Liver (tissue), 10 donors: ENCODE measurements at places on chromosomes 13 and 19. TPM values are rescaled to one million over a fixed set of nuclear protein-coding genes. Genes with fewer than 3 reads are reported as not detected.

DNA sequence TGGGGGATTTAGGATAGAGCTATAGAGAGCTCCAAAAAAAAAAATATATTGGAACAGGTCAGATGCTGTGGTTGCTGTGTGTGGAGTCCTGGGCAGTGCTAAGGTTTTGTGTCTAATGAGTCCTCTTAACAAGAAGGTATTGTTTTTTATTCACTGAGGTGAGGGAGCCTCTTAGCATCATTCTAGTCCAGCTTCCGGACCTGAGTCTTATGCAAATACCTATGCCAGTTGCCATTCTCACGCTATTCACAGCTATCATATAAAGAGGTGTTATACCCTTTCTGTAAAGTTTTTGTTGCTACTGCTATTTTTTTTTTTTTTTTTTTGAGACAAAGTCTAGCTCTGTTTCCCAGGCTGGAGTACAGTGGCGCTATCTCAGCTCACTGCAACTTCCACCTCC, 1.4 kb downstream of the NLRP2 start:
- H3K36me3 ChIP-seq, result no peaks in the 10 kb centered on the region
- no peak overlapping the region for H3K27ac ChIP-seq
- no peaks in the 10 kb centered on the region for H3K27me3 ChIP-seq
- no peak overlapping the region for H3K4me3 ChIP-seq

ACP7 gene
- total RNA-seq, result not detected

DNA sequence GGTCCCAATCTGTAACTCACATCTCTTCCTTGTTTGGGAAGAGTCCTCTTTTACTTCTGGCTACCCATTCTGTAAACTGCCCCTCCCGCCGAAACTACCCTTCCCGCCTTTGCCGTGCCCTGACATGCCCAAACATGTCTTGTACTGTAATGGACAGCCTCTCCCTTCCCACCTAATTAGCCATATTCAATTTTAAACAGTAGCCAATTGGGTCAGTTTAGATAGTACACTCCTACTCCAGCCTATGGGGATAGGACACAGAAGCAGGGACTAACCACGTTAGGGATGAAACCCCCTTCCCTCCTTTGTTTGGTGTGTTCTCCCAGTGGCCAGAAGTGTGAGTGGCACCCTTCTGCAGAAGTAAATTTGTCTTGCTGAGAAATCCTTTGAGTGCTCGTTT, 34.2 kb downstream of the SACS start:
- no peaks in the 10 kb centered on the region for H3K4me1 ChIP-seq
- H3K36me3 ChIP-seq, result no peaks in the 10 kb centered on the region
- H3K27ac ChIP-seq, result no peak overlapping the region
- no peaks in the 10 kb centered on the region for H3K27me3 ChIP-seq
- DNase-seq, result no peak
- H3K4me3 ChIP-seq, result no peak overlapping the region

DNA sequence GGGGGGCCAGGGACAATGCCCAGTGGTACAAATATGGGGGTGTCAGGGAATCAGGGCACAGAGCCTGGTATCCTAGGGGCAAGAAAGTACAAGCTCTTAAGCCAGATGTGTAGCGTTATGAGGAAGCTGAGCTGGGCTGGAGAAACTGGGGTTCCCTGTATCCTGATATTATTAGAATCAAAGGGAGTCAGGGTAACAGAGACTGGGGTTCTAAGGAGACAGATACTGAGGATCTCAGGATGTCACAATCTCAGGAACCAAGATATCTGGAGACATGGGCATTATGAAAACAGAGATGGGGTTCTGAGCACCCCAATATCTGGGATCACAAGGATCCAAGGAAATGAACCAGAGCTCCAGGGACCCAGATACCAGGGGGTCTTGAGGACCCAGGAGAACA, 784 bp downstream of the BCL3 start:
- peak overlapping the region; percentile 93 for H3K4me3 ChIP-seq
- no peak for DNase-seq
- H3K27me3 ChIP-seq, result no peaks in the 10 kb centered on the region
- H3K36me3 ChIP-seq, result peaks cover 11% of the 10 kb centered on the region

C5AR2 gene
- total RNA-seq, result 1.8 TPM

DNA sequence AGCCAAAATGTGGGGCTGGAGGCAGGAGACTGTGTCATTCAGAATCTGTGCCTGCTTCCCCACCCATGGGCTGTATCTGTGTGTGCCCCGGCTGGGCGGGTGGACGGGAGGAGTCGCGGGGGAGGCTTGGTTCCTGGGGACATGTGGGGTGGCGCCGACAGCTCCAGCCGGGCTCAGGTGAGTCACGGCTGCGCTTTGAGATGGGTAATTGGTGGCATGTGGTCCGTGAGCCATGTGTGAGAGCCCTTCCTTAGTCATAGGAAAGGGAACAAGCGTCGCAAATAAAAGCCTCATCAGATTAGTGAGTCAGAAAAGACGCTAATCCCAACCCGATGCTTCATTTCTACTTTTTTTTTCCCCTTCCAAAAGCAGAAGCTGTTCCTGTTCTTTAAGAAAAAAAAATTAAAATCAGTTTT, 118.6 kb upstream of the ZNF536 start:
- H3K27ac ChIP-seq, result no peak overlapping the region
- no peak overlapping the region for H3K4me3 ChIP-seq
- H3K36me3 ChIP-seq, result no peaks in the 10 kb centered on the region
- H3K27me3 ChIP-seq, result peaks cover 2% of the 10 kb centered on the region

- peak overlapping the region; percentile 41 for H3K4me3 ChIP-seq
- no peaks in the 10 kb centered on the region for H3K27me3 ChIP-seq
- no peak for DNase-seq
- H3K27ac ChIP-seq, result no peak overlapping the region
- H3K36me3 ChIP-seq, result peaks cover 6% of the 10 kb centered on the region
- H3K4me1 ChIP-seq, result peaks cover 11% of the 10 kb centered on the region
Measured at GRCh38 chr19:35031072-35031881, 1.0 kb downstream of the SCN1B start.

- DNase-seq, result no peak
- H3K4me3 ChIP-seq, result no peak overlapping the region
- no peaks in the 10 kb centered on the region for H3K4me1 ChIP-seq
- no peaks in the 10 kb centered on the region for H3K27me3 ChIP-seq
- no peak overlapping the region for H3K27ac ChIP-seq
- no peaks in the 10 kb centered on the region for H3K36me3 ChIP-seq
Measured at GRCh38 chr13:51113969-51114368, 2.9 kb upstream of the C13orf42 start.

DNA sequence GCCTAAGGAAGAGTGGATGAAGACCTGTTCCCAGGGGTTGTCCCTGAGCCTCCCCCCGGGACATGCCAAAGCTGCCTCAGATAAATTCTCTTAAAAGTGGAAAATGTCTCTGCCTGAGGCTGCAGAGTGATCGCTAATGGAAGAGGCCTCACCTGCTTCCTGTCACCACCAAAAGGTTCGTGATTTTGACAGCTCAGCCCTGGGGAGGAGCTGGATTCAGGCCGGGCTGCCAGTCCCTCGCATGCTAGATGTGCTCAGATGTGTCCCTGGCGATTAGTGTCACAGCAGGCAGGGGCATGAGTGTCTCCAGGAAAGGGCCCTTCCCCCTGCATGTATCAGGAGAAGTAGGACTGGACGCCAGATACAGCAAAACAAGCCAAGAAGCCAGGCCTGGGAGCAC, 626.5 kb downstream of the UQCRFS1 start:
- no peak for DNase-seq
- H3K4me1 ChIP-seq, result no peaks in the 10 kb centered on the region
- H3K27ac ChIP-seq, result no peak overlapping the region
- no peak overlapping the region for H3K4me3 ChIP-seq

RNF113B gene
- not detected for total RNA-seq

CRLF1 gene
- total RNA-seq, result 1.6 TPM

- H3K27ac ChIP-seq, result no peak overlapping the region
- no peaks in the 10 kb centered on the region for H3K36me3 ChIP-seq
- peaks cover 38% of the 10 kb centered on the region for H3K27me3 ChIP-seq
- H3K4me1 ChIP-seq, result peaks cover 22% of the 10 kb centered on the region
- no peak overlapping the region for H3K4me3 ChIP-seq
Measured at GRCh38 chr13:27973961-27974662, 5.0 kb upstream of the CDX2 start.

ZNF714 gene
- total RNA-seq, result 4.7 TPM

ZNF345 gene
- 4.7 TPM for total RNA-seq

- no peaks in the 10 kb centered on the region for H3K4me1 ChIP-seq
- H3K4me3 ChIP-seq, result no peak overlapping the region
- DNase-seq, result no peak
- H3K36me3 ChIP-seq, result no peaks in the 10 kb centered on the region
- no peaks in the 10 kb centered on the region for H3K27me3 ChIP-seq
Measured at GRCh38 chr13:73687087-73687486, 447.1 kb downstream of the KLF12 start.

CATSPERD gene
- not detected for total RNA-seq

- peaks cover 23% of the 10 kb centered on the region for H3K36me3 ChIP-seq
- peak overlapping the region; percentile 91 for H3K27ac ChIP-seq
- no peaks in the 10 kb centered on the region for H3K27me3 ChIP-seq
- DNase-seq, result no peak
- H3K4me3 ChIP-seq, result peak overlapping the region; percentile 79
Measured at GRCh38 chr19:58544591-58545285, 874 bp downstream of the TRIM28 start.

ZNF888 gene
- total RNA-seq, result 1.2 TPM

GYS1 gene
- 8.4 TPM for total RNA-seq

DNA sequence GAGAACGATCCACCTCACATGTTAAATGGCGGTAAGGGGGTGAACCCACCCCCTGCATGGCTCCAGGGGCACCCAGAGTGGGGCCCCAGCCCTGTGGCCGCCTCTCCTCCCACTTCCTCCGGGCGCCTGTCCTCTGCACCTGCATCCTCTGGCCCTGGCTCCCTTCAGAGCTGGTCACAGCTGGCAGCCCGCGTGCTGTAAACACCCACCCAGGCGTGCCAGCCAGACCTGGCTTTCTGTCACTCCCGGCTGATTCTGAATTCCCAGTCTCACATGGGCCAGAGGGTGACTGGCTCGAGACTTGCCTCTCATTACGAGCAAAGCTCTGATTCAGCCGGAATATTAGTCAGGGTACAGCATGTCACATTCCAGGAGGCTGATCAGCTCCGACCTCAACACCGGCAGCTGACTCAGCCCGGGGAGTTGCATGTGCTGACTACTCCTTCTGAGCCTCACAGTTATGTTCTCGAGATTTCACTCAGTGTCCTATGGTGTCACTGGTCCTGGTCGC, 75.1 kb downstream of the GNG7 start:
- DNase-seq, result no peak
- peak overlapping the region; percentile 86 for H3K27ac ChIP-seq
- no peaks in the 10 kb centered on the region for H3K27me3 ChIP-seq
- peaks cover 27% of the 10 kb centered on the region for H3K4me1 ChIP-seq
- no peaks in the 10 kb centered on the region for H3K36me3 ChIP-seq

DNA sequence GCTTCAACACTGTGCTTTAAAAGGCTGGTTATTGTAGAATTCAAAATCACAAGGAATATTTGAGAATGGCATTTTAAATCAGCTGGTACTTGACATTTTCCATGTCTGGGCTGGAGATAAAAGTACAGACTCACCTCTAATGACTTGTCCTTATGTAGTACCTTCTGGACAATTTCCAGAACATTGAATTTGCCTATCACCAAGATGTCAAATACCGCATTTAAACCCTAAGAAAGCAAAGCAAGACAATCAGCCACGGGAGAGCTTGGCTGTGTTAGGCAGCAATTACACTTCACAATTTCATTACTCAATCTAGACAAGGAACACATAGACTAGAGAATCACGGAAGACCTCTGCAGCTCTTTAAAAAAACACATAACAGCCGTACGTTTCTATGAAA, 36.8 kb downstream of the TMTC4 start:
- no peak overlapping the region for H3K4me3 ChIP-seq
- DNase-seq, result no peak
- no peak overlapping the region for H3K27ac ChIP-seq
- H3K4me1 ChIP-seq, result no peaks in the 10 kb centered on the region
- H3K27me3 ChIP-seq, result no peaks in the 10 kb centered on the region

DNA sequence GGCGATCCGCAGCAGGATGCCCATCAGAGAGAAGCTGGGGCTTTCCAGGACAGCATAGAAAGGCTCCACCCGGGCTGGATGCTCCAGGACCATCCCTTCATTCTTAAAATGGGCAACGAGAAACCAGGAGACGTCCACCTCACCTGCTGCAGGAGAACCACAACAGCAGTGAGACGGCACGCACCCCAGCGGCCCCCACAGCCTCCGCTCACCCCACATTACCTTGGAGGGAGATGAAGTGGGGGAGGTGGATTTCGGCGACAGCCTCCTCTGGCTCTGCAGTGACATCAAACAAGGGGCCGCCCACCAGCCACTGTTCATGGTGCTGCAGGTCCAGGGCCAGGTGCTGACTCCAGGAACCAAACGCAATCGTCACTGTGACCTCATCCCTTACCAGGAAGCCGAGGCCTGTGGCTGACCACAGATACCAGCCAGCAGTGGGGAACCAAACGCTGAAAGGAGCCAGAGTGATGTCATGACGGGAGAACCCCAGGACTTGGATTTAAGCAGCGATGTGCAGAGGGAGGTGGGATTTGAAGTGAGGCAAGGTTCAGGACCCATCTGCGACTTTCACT, 25.1 kb downstream of the CARD8 start:
- H3K4me1 ChIP-seq, result no peaks in the 10 kb centered on the region
- H3K27ac ChIP-seq, result no peak overlapping the region
- no peak overlapping the region for H3K4me3 ChIP-seq
- peaks cover 44% of the 10 kb centered on the region for H3K36me3 ChIP-seq

DNA sequence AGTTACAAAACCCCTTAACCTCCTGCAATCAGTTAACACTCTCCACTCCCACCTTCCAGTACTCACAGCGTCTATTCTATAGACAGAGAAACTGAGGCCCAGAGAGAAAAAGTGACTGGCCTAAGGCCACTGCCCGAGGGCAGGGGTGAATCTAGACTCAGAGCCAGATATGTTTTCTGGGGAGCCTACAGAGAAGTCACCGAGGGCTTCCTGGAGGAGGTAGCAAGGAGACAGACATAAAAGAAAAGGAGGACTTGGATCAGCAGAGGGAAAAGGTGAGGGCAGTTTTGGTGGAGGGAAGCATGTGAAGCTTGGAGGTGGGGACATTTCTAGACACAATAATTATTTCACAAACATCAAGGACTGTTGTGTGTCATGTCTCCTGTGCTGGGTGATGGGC, 1.6 kb upstream of the COMP start:
- no peak overlapping the region for H3K27ac ChIP-seq
- H3K36me3 ChIP-seq, result no peaks in the 10 kb centered on the region
- no peak overlapping the region for H3K4me3 ChIP-seq
- peaks cover 7% of the 10 kb centered on the region for H3K27me3 ChIP-seq
- DNase-seq, result no peak
- H3K4me1 ChIP-seq, result peaks cover 18% of the 10 kb centered on the region

- H3K4me3 ChIP-seq, result no peak overlapping the region
- no peaks in the 10 kb centered on the region for H3K4me1 ChIP-seq
Measured at GRCh38 chr19:6983448-6983847, 37.8 kb downstream of the MBD3L2B start.
